ENCODE measurements at places on chromosomes 2 and 18. TPM values are rescaled to one million over a fixed set of nuclear protein-coding genes. Genes with fewer than 3 reads are reported as not detected.

COL5A2 gene
- 28.2 TPM for total RNA-seq

TDRD15 gene
- not detected for total RNA-seq

CIB4 gene
- total RNA-seq: not detected

GBX2 gene
- total RNA-seq: 1.6 TPM

SERPINB13 gene
- total RNA-seq: not detected

GKN2 gene
- not detected for total RNA-seq

VWC2L gene
- total RNA-seq: not detected

FBLN7 gene
- total RNA-seq: 4.4 TPM

BMP10 gene
- total RNA-seq: not detected
